Neural progenitor cell (in vitro differentiated cells): ENCODE measurements at places on chromosomes 4 and X.

- peak; percentile 50 for DNase-seq
Measured at GRCh38 chr4:1760521-1761071, 32.5 kb upstream of the FGFR3 start.

DNA sequence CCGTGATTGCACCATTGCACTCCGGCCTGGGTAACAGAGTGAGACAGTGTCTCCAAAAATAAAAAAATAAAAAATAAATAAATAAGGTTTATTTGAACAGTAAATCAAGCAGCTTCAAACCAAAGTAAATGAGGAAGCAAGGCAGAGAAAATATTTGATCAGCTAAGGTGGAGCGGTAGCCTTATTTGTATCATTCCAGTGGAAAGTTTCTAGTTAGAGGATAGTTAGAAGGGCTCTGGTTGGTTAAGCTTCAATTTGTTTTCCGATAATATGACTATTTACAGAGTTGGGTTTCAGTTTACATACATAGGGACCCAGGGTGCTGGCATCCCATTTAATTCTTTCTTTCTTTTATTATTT is 21.8 kb upstream of the OPHN1 start:
- no peak for DNase-seq

DNA sequence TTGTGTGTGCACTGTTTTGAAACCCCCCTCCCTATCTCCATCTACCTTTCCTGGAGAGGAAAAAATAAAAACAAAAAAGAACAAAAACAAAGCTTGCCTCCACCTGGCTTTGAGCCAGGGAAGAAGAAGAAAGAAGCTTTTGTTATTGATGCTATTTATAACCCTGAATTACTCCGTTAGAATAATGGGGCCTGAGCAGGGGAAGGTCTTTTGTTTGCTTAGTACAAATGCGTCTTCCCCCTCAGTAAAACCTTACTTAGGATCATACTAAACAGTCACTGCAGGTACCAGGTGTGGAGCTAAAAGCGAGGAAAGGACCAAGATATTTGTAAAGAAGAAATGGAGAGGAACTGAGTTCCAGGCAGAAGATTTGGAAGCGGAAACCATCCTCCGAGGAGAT is 352.1 kb downstream of the KCNIP4 start:
- peak; percentile 7 for DNase-seq

GRCh38 chrX:69119122-69119521 is 46.1 kb downstream of the PJA1 start:
- no peak for DNase-seq

GRCh38 chr4:17665346-17665745 is 50.9 kb downstream of the MED28 start:
- DNase-seq: no peak

DNA sequence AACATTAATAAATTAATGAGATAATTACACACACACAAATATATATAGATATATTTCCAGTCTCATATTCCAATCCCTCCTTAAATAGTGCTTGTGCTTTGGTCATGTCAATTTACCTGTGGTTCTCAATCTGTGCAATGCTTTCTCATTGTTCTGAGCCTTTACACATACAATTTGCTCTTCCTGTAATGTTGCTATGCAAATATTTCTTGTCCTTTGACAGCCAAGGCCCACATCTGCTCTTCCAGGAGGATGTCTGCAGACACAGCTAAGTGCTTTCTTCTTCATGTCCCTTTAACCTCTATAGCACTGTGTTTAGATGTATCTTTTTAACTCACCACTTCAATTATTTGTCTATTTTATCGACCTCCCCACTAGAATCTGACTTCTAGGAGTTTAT is 67.3 kb upstream of the RAPGEF2 start:
- no peak for DNase-seq

DNA sequence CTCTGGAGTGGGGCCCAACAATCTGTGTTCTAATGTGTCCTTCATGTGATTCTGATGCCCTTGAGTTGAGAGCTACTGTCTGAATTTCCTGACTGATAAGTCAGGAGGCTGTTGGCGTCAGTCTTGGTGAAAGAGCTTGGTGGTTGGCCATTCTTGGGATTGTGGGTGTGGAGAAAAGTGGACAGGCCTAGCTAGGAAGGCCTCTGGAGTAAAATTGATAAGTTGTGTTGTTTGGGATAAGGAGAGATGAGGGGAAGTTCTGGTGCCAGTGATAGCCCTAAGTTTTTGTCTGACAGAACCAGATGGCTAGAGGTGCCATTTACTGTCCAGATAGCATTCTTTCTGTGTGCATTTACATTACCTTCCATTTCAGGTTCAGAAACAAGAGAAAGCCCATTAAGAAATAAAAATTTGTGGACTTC is 11.7 kb downstream of the NSD2 start:
- DNase-seq: no peak

DNA sequence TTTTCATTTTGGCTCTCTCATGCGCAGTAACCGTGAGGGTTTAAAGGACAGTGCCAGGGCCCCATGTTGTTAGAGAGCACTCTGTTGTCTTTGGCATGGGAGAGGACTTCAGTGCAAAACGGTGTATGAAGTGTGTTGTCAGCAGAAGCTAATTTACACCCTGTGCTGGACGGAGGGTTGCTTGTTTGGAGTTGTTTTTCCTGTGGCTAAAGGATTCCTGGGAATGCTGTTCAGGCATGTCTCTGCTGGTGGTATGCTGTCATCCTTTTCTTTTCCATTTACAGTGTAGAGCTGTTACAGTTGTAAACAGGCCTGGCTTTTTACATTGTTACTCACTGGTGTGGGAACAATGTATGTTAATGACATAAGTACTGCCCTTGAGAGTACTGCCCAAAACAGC is 206.3 kb downstream of the CBR4 start:
- peak; percentile 55 for DNase-seq

GRCh38 chrX:29852767-29853166 is 362.6 kb upstream of the MAGEB2 start:
- DNase-seq: no peak

GRCh38 chr4:139849219-139849618 is 183.6 kb downstream of the MGST2 start:
- no peak for DNase-seq

GRCh38 chr4:39682138-39682537 is 15.8 kb upstream of the UBE2K start:
- DNase-seq: no peak
